G401 (cell line): ENCODE measurements at places on chromosomes 7 and 10. TPM values are rescaled to one million over a fixed set of nuclear protein-coding genes. Genes with fewer than 3 reads are reported as not detected.

LRIT2 gene
- total RNA-seq = not detected in 2 replicates

CUZD1 gene
- 1.7 and 1.8 TPM in 2 replicates for total RNA-seq

ITPRID1 gene
- not detected in 2 replicates for total RNA-seq

MPP7 gene
- 0.31 TPM in 1 of 2 replicates, not detected in the other for total RNA-seq

DNA sequence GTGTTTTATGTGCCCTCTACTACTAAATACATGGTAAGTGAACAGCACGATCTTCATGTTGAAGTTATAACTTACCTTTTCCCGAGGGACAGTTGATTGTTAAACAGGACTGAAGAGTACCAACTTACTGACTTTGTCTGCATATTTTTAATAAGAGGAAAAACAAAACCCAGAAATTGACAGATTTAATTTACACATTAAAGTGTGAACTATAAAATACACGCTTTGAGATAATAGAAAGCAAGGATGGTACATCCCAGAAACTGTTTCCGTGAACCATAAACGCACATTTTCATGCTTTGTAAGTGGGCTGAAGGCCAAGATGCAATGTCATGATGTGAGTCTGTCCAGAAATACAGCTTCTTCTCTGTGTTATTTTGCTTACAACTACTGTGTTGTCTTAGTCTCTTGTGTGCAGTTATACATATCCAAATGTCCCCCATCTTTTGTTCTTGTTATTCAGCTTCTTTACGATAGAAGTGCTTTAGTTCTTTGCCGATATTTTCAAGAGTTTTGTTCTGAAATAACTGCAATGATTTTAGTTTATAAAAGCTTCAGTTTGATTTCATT lies 190.1 kb downstream of the MLLT10 start:
- DNase-seq = no peak

GRCh38 chr7:115379321-115379720 lies 457.4 kb downstream of the MDFIC start:
- no peak for DNase-seq

DNA sequence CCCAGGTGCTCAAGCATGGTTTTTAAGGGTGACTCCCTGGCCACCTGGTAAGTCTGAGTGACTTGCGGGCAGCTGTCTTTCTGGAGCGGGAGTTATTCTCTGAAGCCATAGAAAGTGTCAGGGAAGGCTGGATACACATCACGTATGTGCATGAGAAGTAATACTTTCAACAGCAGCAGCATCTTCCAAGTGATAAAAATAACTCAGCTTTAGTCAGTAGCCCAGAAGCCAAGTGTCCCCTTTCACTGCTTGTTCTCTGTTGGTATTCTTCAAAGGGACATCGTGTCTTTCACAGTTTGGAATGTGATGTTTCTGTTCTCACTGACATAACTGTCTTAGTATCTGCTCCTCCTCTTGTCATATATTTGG lies 97.6 kb downstream of the KIAA1217 start:
- DNase-seq = no peak

DNA sequence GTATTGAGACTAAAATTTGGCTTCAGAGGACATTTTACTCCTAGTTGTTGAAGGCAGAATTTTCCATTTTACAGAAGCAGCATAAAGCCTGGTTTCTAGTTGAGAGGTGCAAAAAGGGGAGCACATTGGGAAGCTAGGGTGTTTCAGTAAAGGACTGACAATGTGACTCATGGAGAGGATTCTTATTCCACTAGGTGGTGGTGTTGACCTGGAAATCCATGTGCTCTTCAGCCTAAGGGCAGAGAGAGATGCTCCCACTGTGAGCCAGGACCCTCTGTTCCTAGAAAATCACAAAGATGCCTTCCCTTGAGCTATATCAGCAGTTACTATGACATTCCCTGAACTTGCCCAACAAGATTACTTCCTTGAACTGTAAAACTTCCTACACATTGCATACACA lies 687.8 kb downstream of the IPMK start:
- peak; percentile 2 for DNase-seq

DNA sequence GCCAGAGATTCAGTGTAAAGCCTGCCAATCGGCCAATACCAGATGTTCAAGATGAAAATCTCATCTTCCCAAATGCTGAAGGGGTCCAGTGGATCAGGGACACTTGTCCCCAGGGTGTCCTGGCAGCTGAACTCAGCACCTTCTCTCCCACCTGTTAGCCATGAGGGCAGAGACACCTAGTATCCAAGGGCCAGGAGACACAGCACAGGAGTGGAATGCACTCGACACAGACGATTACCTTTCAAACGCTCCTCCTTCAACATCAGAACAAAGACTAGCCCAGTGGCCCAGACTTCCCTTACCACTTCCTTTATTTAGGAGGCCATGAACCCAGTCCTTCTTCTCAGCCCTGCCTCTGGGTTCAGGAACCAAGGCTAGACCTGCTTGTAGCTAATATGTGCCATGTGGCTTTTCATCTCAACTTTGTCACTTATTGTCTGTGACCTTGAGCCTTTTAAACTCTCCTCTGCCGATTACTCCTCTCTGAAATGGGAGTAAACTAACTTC lies 180.3 kb upstream of the PLXNA4 start:
- no peak for DNase-seq

GRCh38 chr7:96224685-96225084 lies 97.2 kb downstream of the SLC25A13 start:
- no peak for DNase-seq

- no peak for DNase-seq
These were observed 95.0 kb downstream of the ARMH3 start for GRCh38 chr10:101960879-101961395.

DNA sequence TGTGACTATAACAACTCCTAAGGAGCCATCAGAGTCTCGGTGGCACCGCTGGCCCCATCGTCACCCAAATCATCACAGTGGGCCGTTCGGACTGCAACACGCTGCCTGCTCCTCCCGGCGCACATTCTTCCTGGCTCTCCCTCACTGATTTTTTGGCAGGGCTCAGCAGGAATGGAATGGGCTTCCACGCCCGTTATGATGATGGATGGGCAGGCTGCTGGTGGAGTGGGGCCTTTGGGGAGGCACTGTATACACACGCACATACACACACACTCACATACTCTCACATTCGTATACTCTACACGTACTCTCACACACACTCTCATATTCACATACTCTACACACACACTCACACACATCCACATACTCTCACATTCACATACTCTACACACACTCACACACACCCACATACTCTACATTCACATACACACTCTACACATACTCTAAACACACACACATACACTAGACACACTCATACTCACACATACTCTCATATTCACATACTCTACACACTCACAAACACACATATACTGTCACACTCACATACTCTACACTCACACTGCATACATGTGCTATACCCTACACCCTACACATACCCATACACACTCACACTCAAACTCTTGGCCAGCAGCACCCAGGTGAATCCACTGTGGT lies 99.8 kb downstream of the KCNMA1 start:
- DNase-seq = no peak

DNA sequence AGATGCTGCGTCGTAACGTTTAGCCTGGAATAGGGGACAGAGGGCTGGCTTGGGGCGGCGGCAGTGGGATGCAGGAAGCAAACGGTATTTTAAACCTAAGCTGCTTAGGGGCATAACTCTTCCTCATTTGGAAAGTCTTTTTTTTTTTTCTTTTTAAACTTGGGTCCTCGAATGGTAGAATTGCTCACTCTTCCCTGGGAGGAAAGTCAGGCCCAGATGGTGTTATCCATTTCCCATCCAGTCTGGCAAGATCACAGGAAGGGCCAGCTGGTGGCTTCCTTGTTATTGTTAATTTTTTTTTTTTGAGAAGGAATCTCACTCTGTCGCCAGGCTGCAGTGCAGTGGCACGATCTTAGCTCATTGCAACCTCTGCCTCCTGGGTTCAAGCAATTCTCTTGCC lies 56.6 kb downstream of the TMEM209 start:
- DNase-seq = peak; percentile 91

DNA sequence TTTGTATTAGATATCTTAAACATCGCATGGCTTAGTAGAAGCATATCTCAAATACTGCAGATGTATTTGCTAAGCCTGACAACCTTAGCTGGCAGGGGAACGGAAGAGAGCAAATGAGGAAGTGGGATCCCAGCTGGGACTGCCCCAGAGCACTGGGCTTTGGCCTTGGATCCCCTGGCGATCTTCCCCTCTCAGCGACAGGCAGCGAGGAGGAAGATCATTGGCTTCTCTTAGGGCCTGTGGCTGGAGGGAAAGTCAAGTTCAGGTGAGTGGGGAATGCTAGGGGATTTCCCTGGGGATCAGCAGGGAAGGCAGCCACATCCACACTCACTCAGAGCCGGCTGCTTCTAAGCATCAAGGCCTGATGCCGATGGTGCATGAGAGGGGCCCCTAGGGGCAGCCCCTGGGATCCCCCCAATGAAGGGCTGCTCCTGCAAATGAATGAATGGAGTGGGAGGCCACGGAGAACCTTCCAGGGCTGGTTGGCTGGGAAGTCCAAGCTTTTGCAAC lies 42.0 kb downstream of the LYZL2 start:
- DNase-seq = no peak

- DNase-seq = no peak
These were observed 3.0 kb downstream of the BAMBI start for GRCh38 chr10:28680358-28680752.

GRCh38 chr7:7696458-7697119 lies 21.8 kb downstream of the RPA3 start:
- no peak for DNase-seq

- DNase-seq = no peak
These were observed 58.8 kb upstream of the ADCY1 start for GRCh38 chr7:45515346-45515745.

DNA sequence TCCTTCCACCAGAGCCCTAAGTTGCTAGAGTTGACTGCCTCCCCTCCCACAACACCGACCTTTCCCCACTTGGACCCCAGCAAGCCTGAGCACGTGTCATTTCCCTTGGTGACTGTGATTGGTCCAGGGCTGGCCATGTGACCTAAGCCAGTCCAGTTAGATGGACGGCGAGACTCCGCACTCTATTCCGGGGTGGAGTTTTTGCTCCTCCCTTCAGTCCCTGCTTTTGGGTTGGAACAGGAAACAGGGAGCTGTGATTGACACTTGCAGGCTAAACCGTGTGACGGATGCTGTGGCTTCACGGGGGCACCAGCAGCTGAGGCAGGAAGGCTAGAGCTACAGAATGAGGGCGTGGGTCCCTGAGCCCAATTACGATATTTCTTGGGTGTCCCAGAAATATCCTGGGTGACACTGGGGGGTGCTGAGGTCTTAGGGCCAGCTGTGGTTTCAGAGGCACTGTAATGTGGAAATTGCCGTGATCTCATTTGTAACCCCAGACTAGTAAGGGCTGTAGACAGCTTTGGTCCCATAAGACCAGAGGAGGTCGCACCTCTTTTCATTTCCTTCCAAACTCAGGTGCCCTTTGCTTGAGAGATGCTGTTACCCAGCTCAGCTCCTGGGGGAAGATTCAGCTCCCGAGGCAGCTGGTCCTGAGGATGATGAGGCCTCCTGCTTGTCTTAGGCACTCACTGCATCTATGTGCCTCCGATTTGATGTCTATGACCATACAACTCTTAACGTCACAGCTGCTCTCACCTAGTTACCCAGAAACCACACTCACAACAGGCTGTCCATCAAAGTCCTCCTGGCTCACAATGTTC lies 102.7 kb upstream of the NPTX2 start:
- DNase-seq = no peak

GRCh38 chr7:155280446-155281397 lies 17.0 kb upstream of the INSIG1 start:
- DNase-seq = no peak

DNA sequence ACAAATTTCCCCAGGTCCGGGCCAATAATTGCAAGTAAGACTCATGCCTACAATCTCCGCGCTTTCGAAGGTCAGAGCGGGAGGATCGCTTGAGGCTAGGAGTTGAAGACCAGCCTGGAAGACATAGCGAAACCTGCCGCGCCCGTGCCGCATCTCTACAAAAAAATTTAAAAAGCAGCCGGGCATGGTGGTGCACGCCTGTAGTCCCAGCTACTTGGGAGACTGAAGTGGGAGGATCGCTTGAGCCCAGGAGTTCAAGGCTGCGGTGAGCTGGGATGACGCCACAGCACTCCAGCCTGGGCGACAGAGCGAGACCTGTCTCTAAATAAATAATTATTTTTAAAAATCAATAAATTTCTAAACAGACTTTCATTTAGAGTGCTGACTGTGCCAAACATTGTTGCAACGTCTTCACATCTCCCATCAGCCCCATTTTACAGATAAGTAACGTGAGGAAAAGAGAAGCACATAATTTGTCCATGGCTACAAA lies 494 bp upstream of the CFAP43 start:
- DNase-seq = no peak

DNA sequence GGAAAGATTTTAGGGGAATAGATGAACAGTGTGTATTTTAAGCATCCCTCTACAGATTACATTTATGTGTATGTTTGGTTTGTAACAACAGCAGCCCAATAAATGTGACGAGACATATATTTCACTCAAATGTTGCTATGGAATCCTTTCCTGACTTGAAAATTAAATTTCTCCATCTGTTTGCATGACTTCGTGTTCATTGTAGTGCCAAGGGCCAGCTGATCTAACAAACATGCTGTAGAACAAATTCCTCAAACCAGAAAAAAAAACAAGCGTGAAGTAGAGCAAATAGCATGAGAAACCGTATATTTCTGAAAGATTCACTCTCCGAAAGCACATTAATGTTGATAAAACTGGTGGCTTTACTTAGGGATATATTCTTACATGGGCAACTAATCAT lies 87.8 kb downstream of the NRCAM start:
- peak; percentile 70 for DNase-seq

DNA sequence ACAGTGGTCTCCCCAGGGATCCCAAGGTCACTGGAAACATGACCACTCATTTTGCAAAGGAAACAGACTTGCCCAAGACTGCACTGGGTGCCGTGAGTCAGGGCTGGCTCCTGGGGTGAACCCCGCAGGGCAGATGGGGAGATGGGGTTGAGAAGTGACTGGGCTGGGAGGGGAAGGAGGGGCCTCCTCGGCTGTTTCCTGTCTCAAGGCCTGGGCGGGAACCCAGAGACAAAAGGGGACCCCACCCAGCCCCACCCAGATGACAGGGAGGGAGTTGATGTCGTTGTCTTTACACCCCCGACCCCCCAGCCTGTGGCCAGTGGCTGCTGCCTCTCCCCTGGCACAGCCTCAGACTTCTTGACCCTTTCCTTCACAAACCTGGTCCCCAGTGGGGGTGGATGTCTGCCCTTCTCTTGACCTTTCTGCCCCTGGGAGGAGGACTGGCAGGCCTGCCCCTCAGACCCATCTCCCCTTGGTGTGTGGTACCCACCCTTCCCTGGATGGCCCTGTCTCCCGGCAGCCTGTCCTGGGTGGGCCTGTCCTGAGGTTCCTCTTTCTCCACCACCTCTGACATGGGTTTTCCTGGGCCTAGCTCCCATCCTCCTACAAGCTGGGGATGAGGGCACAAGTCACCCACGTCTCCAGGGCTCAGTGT lies 1.4 kb downstream of the MYO1G start:
- DNase-seq = no peak
